ENCODE measurements at places on chromosomes 6 and 20. TPM values are rescaled to one million over a fixed set of nuclear protein-coding genes. Genes with fewer than 3 reads are reported as not detected.

GRCh38 chr6:118333772-118334171 lies 214.3 kb upstream of the PLN start:
- DNase-seq = no peak

SLCO4A1 gene
- total RNA-seq = 35.5 TPM

SAMD5 gene
- total RNA-seq = 2.1 TPM

- DNase-seq = no peak
Observed at GRCh38 chr6:151380848-151381205, 10.5 kb downstream of the ZBTB2 start.

SOBP gene
- total RNA-seq = 13.6 TPM

DNA sequence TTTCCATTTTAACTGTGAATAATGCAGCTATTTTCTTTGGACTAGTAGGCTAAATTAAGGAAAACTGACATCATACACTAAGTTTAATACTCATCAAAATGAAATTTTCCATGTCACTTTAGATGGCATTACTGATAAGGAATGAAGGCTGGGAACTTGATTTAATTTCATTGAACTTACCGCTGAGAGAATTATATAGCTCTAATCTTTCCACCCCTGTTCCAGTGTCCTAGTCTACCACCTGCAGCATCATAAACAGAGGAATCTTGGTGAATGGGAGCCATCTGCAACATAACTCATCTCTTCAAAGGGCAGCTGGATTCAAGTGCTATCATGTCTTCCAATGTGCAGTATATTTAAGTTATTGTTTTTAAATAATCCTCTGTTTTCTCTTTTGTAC lies 1395.2 kb downstream of the EPHA7 start:
- DNase-seq = no peak

PTK6 gene
- total RNA-seq = not detected

GRCh38 chr6:83113258-83113657 lies 45.8 kb downstream of the DOP1A start:
- no peak for DNase-seq

MOXD1 gene
- 3.6 TPM for total RNA-seq

- DNase-seq = no peak
Observed at GRCh38 chr20:31667315-31668285, 29.9 kb downstream of the COX4I2 start.

DNA sequence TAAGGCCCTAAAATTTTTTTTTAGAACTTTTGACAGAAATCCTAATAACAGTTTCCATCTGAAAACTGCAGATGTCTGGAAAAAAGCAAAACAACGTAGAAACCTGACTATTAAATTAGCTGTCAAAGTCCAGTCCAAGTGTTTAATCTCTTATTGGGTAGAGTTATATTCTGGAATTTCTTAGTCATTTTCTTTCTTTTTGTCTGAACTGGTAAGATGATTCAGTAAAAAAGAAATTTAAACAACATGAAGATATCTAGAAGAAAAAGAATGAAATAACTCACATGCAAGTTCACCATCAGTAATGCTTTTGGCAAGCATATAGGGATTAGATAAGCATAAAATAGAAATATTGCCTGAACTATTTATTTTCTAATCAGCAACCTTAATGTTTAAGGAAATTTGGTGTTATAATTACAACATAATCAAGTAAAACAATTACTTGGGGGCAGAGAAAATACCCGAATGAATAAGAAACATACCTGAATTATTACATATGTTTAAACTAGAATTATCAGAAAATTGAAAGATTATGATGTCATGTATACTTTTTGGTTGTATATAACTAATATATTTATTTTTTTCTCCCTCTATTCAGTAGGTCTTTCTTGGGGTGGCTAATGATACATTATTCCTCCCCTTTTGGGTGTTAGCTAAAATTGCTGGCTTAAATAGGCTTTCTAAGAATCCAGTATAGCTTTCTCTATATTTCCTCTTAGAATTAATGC lies 51.1 kb downstream of the FAM83B start:
- no peak for DNase-seq

DNA sequence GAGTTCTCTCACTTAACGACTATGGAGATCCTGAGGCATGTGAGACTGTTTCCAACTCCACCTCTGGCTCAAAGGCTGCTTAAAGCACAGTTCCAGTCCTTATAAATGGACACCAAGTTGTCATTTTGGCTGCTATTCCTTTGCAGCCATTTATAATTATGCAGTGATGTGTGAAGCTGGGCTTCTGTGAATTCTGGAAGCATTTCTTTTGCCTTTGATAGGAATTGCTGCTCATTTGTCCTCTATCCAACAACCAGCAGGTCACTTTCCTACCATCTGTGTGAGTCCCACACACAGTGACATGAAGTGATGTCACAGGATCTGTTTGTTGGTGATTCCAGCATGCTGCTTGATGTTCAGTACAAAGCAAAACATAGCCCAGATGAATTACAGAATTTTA lies 28.5 kb upstream of the EFHC1 start:
- no peak for DNase-seq

GRCh38 chr6:109034526-109034925 lies 60.1 kb downstream of the SESN1 start:
- no peak for DNase-seq

GRCh38 chr6:27176523-27177484 lies 70.7 kb upstream of the PRSS16 start:
- DNase-seq = peak; percentile 52

DNA sequence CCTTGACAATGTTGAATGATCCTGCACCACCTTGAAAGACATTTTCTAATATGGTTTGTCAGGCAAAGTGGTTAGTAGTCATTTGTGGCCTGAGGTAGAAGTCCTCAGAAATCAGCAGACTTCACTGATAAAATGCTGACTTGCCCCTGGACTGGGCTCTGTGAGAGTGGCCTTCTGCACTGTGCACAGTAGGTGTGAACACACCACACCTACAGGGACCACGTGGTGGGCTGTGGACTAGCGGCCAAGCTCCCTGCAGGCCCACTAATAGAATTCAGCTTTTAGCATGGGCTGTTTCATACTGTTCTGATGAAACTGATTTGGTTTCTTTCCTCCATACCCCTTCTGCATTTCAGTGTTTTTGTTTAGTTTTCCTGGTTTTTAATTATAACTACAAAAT lies 7.3 kb downstream of the BPHL start:
- no peak for DNase-seq
